Chondrocyte (in vitro differentiated cells): ENCODE measurements at places on chromosomes 6 and 20. TPM values are rescaled to one million over a fixed set of nuclear protein-coding genes. Genes with fewer than 3 reads are reported as not detected.

- peaks cover 23% of the 10 kb centered on the region for H3K4me1 ChIP-seq
- H3K27ac ChIP-seq, result no peak overlapping the region
- no peaks in the 10 kb centered on the region for H3K27me3 ChIP-seq
- DNase-seq, result no peak
These were observed 25.1 kb downstream of the FKBP5 start for GRCh38 chr6:35663447-35664235.

GRCh38 chr6:55875400-55875799 lies at the start of gene BMP5:
TSS of gene BMP5 (minus strand) at chr6:55875590. CDS start at chr6:55874865, 725 bp downstream.
- no peaks in the 10 kb centered on the region for H3K36me3 ChIP-seq
- no peaks in the 10 kb centered on the region for H3K27me3 ChIP-seq
- peaks cover 4% of the 10 kb centered on the region for H3K4me1 ChIP-seq
- no peak within 1 kb of the TSS for H3K4me3 ChIP-seq

GRCh38 chr20:41696428-41696827 lies 78.3 kb upstream of the CHD6 start:
- peaks cover 9% of the 10 kb centered on the region for H3K4me1 ChIP-seq
- H3K4me3 ChIP-seq, result no peak overlapping the region
- H3K27ac ChIP-seq, result no peak overlapping the region
- DNase-seq, result no peak

DNA sequence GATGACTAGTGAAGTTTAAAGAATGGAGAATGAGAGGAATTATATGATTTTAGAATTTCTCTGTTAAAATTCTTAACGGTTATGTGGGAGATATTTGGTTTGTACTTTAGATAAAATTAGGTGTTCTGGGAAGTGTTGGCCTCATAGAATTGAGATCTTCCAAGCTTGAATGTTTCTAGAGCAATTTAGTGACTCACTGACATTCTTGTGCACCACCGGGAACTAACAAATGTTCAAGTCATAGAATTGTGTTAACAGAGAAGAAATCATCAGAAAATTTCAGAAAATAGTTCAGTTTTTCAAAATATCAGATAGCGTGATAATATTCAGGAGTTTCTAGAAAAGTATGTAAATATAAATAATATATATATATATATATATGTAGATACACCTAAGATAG lies 67.9 kb upstream of the BMP5 start:
- DNase-seq, result no peak
- no peak overlapping the region for H3K4me3 ChIP-seq
- no peaks in the 10 kb centered on the region for H3K27me3 ChIP-seq

DNA sequence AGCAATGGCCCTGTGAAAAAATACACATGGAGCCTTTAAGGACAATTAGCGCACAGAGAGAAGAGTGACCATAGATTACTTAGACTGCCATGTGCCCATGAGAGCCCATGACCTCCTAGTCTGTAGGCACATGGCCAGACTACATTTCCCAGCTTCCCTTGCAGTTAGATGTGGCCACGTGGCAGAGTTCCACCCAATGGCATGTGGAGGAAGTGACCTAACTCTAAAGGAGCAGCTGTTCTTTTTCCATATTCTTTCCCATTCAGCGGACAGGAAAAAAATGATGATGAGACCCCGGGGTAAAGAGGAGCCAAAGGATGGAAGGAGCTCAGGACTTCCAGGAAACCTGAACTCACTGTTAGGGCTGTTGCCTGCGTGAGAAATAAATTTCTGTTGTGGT lies 116.6 kb downstream of the CBLN4 start:
- H3K27ac ChIP-seq, result no peak overlapping the region
- no peak for DNase-seq
- no peak overlapping the region for H3K4me3 ChIP-seq
- H3K36me3 ChIP-seq, result no peaks in the 10 kb centered on the region
- H3K27me3 ChIP-seq, result no peaks in the 10 kb centered on the region
- no peaks in the 10 kb centered on the region for H3K4me1 ChIP-seq

The CDH22 gene
- not detected in 3 replicates for total RNA-seq

The EYA2 gene
- total RNA-seq, result 0.23 to 0.32 TPM in 2 of 3 replicates, not detected in the other
